Stimulated activated CD8-positive, alpha-beta memory T cell treated with anti-CD3 and anti-CD28 coated beads, Interleukin-15, amount 100 ng/mL, for 1 hour (primary cell): ENCODE measurements at places on chromosomes 1 and 21.

DNA sequence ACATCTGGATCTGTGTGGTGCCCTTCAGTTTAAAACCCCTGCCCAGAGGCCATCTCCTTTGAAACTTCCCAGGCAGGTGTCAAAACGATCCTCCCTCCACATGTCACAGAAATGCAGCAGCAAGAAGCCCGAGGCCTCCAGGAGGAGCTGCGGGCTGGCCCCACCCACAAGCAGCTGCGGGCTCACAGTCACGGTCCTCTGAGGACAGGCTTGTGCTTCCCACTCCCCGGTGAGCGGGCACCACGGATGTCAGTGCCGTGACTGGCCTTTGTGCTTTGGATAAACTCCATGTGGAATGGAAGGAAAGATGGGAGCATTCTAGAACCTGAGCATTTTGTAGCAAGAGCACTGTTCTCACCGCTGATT lies 65.8 kb downstream of the SIK1 start:
- DNase-seq = no peak

DNA sequence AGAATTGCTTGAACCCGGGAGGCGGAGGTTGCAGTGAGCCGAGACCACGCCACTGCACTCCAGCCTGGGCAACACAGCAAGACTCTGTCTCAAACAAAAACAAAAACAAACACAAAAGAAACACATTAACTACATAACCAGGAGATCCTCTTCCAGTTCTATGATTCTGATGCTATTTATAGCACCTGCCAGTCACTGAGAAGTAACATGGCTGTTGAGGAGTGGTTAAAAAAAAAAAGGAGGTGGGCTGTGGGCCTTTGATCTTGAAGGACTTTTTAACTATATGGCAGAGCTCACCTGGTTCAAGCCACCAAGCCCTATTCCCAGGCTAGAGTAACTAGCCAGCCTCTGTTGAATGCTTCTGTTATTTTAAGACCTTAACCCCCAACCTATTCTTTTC lies 148.8 kb downstream of the ZBTB18 start:
- no peak for DNase-seq

DNA sequence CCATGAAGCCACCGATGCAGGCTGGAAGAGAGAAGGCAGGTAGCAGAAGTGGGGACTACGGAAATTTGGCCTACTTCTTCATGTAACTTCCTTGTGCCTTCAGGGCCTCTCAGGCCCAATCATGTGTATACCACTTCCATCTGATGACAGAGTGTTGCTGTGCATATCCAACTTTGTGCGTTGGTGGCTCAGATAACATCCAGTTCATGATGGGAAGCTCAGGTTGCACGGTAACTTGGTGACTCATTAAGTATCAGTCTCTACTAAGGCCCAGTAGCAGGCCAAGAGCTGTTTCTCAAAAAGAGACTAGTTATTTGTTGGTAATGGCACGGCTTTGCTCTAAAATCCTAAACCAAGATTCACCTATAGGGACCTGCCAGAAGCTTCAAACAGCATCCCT lies 117.6 kb downstream of the LTN1 start:
- no peak for DNase-seq

DNA sequence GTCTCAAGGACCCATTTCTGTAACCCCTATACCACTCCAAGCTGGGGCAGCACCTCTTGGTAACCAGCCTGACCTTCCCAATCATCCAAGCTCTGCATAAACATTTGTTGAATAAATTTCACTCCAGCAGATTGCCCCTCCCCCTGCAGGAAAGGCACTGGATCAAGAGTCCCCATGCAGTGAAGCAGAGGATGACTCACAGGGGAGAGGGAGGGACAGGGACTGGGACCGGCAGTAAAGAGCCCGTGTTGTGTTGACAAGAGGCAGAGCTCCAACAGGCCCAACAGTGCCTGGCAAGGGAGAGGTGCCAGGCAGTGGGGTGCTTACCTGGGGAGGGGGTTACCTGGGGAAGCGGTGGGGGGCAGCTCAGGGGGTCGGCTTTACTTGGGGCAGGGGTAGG lies 32.3 kb downstream of the SLC9A1 start:
- no peak for DNase-seq

DNA sequence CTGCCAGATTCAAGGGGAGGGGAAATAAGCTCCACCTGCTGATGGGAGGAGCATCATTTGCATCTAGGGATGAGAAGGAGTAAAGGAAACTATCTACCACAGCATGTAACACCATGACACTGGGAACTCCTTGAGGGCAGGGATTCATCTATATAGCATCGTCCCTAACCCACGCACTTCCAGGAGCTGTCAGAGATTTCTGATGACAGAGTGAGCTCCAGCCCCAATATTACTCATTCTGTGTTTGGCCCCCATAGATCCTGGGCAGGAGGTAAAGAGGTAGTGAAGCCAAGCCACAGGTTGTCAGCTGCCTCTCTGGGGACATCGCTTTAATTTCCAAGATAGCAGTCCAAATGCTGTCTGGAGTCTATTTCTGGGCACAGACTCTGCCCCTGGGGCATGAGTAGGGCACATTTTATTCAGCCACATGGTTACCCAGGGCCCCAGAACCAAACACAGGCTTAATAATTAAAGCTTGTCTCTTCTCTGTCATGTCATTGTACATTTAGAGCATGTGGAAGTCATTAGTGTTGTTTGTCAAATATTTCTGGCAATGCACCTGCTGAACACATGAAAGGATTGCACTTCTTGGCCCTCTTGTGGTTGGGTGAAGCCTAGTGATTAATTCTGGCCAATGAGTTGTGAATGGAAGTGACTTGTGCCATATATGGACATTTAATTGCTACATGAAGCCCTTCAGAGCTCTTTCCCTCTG lies 105.9 kb upstream of the POU3F1 start:
- no peak for DNase-seq

GRCh38 chr1:227901906-227902640 lies 45.7 kb downstream of the WNT9A start:
- DNase-seq = no peak

GRCh38 chr1:88466899-88467580 lies 217.0 kb upstream of the PKN2 start:
- DNase-seq = no peak

DNA sequence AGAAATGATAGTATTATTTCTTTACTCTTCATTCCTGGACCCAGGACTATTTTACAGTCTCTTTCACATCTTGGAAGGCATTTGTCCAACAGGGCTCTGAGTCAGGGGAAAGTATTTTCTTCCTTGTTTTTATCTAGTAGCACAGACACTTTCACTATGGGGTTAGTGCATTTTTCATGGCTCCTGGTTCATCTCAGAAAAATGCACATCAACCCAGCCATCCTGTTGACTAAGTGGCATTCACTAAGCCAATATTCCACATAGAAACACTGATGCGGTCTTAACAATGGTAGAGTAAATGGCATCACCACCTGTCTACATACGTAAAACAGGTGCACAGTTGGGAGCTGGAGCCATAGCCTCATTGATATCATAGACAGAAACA lies 87.4 kb upstream of the C1orf21 start:
- DNase-seq = no peak

- no peak for DNase-seq
These were observed 842.4 kb upstream of the TMPRSS15 start for GRCh38 chr21:19246018-19246417.

DNA sequence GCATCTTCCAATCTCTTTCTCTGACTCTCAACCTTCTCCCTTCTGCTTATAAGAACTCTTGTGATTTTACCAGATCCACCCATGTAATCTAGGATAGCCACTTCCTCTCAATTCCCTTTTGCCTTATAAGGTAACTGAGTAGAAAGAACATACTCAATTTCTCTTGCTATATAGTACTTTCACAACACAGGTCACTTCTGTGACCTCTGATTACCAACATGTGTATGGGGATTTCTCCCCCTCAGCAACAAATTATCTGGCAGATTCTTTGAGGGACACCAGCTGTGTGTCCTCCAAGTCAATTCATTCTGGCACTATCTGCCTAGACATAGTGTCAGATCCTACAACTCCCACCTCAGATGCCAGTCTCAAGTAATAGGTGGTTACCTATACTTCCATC lies 62.5 kb downstream of the IL23R start:
- DNase-seq = no peak

GRCh38 chr1:184457500-184457899 lies 70.7 kb downstream of the C1orf21 start:
- DNase-seq = no peak

DNA sequence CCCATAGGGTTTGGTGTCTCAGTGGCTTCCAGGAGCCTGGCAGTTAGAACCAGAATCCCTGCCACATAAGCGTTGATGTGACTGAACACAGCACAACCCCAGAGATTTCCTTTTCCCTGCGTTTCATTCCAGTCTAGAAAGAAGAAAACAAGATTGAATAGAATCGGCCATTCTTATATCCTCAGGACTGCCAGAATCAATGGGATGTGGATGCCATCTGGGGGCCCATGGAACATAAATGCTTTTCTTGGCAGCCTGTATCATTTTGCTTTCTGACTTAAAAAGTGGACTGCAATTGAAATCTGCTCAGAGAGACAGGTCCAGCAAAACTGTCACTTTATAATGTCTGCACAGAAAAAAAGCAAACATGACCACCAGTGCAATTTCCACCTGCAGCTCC lies 80.3 kb downstream of the DISC1 start:
- DNase-seq = no peak

- no peak for DNase-seq
These were observed 37.8 kb downstream of the GPA33 start for GRCh38 chr1:167052389-167052788.

GRCh38 chr1:61170328-61171238 lies 88.2 kb downstream of the NFIA start:
- no peak for DNase-seq

DNA sequence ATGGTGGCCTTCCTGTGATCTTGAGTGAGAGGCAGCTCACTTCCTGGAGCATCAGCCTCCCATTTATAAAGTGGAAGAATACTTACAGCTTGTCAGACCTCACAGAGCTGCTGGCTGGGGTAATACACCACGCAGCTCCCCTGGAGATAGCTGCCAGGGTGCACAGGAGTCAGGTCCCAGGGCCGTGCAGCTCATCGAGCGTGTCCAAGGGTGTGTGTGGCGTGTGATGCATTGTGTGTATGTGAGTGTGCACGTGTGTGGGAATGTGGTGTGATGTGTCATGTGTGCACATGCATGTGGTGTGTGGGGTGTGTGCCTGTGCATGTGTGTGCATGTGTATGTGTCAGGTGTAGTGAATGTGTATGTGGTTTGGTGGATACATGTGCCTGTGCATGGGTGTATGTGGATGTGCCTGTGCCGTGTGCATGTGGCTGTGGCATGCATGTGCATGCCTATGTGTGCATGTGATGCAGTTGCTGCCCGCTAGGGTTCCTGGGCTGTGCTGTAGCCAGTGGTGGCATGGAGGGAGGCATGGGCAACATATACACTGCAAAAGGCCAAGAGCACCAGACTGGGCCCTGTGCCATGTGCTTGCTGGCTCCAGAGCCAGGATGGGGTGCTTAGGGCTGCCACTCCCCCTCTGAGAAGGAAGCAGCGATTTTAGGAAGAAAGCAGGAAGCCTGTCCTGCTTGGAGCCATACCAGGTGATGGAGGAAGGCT lies 24.6 kb downstream of the WNT3A start:
- no peak for DNase-seq

GRCh38 chr1:220962031-220962751 lies 82.9 kb downstream of the HLX start:
- no peak for DNase-seq

- no peak for DNase-seq
These were observed 50.7 kb downstream of the TM2D1 start for GRCh38 chr1:61674221-61674620.

DNA sequence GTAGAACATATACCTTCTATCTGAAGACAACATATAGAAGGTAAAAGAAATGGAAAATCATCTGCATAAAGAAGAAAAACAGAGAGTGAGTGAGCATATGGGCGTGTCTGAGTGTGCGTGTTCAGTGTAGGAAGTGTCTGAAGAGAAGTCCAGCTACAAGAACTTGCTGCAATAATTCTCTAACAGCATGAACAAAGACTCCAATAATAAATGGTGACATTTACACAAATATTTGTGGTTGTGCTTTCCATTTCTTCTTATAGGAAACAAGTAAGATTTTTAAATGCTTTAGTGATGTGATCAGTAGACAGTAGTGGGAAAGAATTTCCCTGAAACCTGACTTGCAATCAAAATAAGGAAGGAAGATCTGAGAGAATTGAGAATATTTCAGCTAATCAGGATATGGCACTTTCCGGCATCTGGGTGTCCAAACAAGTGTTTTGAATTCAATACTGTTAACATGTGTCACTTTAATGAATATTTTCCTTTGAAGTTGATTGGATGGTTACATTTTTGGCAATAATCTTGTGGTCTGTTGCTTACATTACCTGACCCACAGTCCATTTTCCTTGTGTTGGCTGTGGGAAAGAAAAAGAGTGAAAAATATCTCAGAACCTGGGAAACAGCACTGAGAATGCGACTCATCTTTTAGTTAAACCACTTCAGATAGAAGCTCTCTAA lies 154.0 kb downstream of the TGFB2 start:
- DNase-seq = no peak

DNA sequence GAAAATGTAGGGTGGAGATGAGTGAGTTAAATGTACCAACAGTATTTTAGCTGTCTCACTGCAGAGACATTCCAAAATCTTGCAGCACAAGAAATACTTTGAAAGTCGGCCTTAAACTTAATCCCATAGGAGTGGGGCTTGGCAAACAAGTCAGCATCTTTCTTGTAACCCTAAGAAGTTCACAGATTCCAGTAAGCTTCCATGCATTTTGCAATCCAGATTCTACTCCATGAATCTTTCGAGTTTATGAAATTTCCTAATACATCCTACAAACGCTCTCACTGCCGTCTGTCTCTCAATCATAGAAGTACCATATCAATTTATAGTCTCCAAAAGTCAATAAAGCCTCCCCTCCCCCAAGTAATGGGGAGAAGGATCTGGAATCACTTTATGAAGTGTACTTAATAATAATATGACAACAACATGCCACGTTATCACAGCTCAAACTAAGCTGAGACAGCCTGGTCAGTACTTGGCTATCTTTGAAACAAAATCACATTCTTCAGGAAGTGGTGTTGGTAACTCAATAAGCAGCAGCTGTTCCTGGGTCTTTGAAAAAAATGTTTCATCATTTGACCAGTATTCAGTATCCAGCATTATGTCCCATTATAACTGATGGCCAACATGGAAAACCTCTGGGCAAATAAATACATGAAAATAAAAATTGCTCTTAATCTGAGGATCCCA lies 317.4 kb upstream of the RUNX1 start:
- DNase-seq = no peak

- no peak for DNase-seq
These were observed 86.0 kb downstream of the LRRC53 start for GRCh38 chr1:74426208-74426937.

DNA sequence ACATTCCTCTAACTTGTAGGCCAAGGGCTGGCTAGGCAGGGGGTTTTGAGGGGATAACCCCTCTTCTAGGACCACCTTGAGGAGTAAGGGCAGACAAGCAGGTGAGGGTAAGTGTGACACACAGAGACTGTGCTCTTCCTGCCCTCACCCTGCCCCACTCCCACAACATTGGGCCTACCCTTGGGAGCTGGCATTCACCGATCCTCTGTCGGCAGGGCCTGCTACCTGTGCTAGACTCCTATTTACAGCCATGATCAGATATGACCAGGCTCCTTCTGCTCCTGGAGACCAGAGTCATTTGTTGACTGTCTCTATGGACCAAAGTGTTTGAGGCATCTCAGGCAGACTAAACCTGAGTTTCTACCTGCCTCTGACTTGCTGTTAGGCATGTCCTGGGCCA lies 68.3 kb downstream of the SYF2 start:
- no peak for DNase-seq

GRCh38 chr1:38028105-38028591 lies 15.6 kb downstream of the UTP11 start:
- DNase-seq = no peak
